Upper lobe of right lung (tissue), 1 donor: ENCODE measurements at places on chromosomes 7 and 10. TPM values are rescaled to one million over a fixed set of nuclear protein-coding genes. Genes with fewer than 3 reads are reported as not detected.

GRCh38 chr7:17367502-17367901 lies 69.0 kb downstream of the AHR start:
- no peaks in the 10 kb centered on the region for H3K27me3 ChIP-seq
- peaks cover 40% of the 10 kb centered on the region for H3K4me1 ChIP-seq
- H3K36me3 ChIP-seq = no peaks in the 10 kb centered on the region

DNA sequence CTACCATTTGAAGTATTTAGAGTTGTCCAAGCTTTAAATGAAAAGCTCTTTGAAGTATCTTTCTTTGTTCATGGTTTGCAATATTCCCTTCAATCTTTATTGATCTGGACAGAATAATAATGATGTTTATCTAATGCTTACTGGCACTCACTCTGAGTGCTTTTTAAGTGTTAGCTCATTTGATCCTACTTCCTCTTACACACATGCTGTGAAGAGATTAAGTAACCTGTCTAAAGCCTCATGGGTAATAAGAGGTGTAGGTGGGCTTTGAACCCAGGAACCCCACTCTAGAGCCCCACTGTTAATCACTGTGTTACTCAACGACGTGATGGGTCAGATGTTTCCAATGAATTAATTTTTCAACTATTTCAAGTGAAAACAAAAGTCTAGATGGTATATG lies 31.1 kb upstream of the ADD3 start:
- H3K27ac ChIP-seq = no peak overlapping the region
- no peaks in the 10 kb centered on the region for H3K27me3 ChIP-seq
- no peak overlapping the region for H3K4me3 ChIP-seq
- no peak for DNase-seq
- H3K36me3 ChIP-seq = no peaks in the 10 kb centered on the region

DNA sequence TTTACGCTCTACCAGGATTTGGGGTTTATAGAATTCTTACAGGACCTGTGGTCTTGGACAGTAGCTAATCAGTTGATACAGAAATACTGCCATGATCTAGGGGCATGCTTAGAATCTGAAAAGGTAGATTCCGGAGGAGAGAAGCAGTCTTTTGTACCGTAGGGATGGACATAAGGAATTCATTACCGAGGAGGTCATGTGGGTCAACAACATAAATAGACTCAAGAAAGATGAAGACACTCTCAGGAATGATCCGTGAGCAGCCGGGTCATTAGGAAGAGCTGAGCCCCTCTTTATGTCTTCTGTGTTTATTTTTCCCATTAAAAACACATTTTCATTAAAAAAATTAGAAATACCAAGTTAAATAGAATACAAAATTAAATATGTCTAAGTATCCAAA lies 160.1 kb upstream of the TNS3 start:
- DNase-seq = no peak
- H3K36me3 ChIP-seq = no peaks in the 10 kb centered on the region
- H3K27ac ChIP-seq = no peak overlapping the region
- no peak overlapping the region for H3K4me3 ChIP-seq
- H3K4me1 ChIP-seq = no peaks in the 10 kb centered on the region
- no peaks in the 10 kb centered on the region for H3K27me3 ChIP-seq

GRCh38 chr10:62433901-62434300 lies 59.7 kb downstream of the ZNF365 start:
- no peaks in the 10 kb centered on the region for H3K36me3 ChIP-seq
- H3K4me3 ChIP-seq = no peak overlapping the region
- no peak for DNase-seq
- no peak overlapping the region for H3K27ac ChIP-seq

DNA sequence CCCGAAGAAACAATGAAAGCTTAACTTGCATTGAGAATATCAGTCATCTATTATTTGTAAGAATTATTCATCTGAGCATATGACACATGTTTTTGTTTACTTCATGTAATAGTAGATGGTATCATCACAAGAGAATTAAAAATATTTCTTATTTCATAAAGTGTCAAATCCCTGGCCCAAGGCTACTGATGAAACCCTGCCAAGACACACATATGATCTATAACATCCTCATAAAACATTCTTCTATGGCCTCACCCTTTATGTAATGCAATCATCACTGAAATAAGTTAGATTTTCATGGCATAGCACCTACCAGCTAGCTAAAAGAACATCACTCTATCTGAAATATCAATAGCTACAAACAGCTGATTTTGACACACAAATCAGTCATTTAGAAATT lies 385.6 kb upstream of the PHF14 start:
- no peaks in the 10 kb centered on the region for H3K36me3 ChIP-seq
- H3K27ac ChIP-seq = no peak overlapping the region
- DNase-seq = no peak
- H3K27me3 ChIP-seq = no peaks in the 10 kb centered on the region
- no peaks in the 10 kb centered on the region for H3K4me1 ChIP-seq

GRCh38 chr10:1116696-1117280 lies 60.6 kb downstream of the WDR37 start:
- H3K4me3 ChIP-seq = no peak overlapping the region
- no peaks in the 10 kb centered on the region for H3K4me1 ChIP-seq
- peaks cover 91% of the 10 kb centered on the region for H3K36me3 ChIP-seq
- H3K27me3 ChIP-seq = no peaks in the 10 kb centered on the region
- no peak for DNase-seq

GRCh38 chr10:14022052-14022451 lies 308.7 kb downstream of the FRMD4A start:
- no peaks in the 10 kb centered on the region for H3K27me3 ChIP-seq
- H3K36me3 ChIP-seq = no peaks in the 10 kb centered on the region
- no peak overlapping the region for H3K4me3 ChIP-seq
- H3K27ac ChIP-seq = no peak overlapping the region
- no peak for DNase-seq

- H3K36me3 ChIP-seq = no peaks in the 10 kb centered on the region
- DNase-seq = no peak
- no peak overlapping the region for H3K4me3 ChIP-seq
- H3K4me1 ChIP-seq = no peaks in the 10 kb centered on the region
- H3K27me3 ChIP-seq = no peaks in the 10 kb centered on the region
Measured at GRCh38 chr7:31819031-31819430, 132.0 kb downstream of the PPP1R17 start.

GRCh38 chr7:98816241-98816640 lies 53.6 kb downstream of the TMEM130 start:
- no peaks in the 10 kb centered on the region for H3K27me3 ChIP-seq
- H3K36me3 ChIP-seq = no peaks in the 10 kb centered on the region
- H3K4me1 ChIP-seq = no peaks in the 10 kb centered on the region
- DNase-seq = no peak
- no peak overlapping the region for H3K4me3 ChIP-seq
- H3K27ac ChIP-seq = no peak overlapping the region

- no peak overlapping the region for H3K4me3 ChIP-seq
- no peaks in the 10 kb centered on the region for H3K36me3 ChIP-seq
- H3K27me3 ChIP-seq = no peaks in the 10 kb centered on the region
Measured at GRCh38 chr10:116833986-116834985, 15.0 kb upstream of the ENO4 start.

DNA sequence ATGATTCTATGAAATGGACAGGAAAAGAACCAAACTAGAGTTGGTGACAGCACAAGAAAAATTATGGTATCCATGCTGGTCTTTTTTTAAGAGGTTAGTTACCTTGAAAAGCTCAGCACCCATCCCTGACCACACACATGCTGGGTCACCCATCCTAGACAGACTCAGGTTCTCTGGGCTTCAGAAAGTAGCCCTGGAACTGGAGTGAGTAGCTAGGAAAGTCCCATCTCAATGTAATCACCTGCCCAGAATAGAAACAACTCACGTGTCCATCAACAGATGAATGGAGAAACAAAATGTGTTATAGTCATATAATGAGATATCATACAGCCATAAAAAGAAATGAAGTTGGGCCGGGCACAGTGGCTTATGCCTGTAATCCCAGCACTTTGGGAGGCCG lies 37.0 kb downstream of the GSDME start:
- no peaks in the 10 kb centered on the region for H3K36me3 ChIP-seq
- H3K27ac ChIP-seq = no peak overlapping the region
- H3K27me3 ChIP-seq = no peaks in the 10 kb centered on the region
- DNase-seq = no peak

ATP6V0E2 gene
- total RNA-seq = 19.6 TPM

LGI1 gene
- total RNA-seq = not detected

EVX1 gene
- total RNA-seq = not detected
